ENCODE measurements at places on chromosomes 11 and 22.

DNA sequence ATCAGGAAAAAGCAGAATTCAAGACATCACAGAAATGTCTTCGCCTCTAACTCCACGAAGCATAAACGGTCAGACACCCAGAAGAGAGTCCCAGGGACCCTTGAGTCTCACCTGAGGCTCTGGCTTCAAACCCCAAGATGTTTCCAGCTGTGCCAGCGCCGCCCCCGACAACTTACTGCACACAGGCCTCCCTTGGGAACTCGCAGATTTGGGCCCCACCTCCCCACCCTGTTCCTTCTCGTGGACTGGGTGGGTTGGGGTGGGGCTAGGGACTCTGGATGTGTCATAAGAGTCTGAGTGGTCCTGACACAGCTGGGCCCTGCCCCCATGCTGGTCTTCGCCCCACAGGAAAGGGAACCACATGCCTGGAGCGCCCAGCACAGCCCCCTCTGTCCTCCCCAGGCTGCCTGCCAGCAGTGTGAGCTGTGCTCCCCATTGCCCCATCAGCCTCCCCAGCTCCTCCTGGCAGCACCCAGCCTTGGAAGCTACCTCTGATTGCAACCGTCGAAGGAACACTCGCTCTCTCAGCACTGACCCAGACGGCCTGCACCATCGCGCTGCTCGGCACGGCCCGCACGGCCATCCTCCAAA is 147.5 kb downstream of the CRYBB2 start:
- DNase-seq, result peak; percentile 17

GRCh38 chr22:35883031-35883620 is 145.5 kb downstream of the RBFOX2 start:
- DNase-seq, result peak; percentile 68

- DNase-seq, result peak; percentile 96
Observed at GRCh38 chr11:65903068-65903481, 2.9 kb upstream of the FOSL1 start.

DNA sequence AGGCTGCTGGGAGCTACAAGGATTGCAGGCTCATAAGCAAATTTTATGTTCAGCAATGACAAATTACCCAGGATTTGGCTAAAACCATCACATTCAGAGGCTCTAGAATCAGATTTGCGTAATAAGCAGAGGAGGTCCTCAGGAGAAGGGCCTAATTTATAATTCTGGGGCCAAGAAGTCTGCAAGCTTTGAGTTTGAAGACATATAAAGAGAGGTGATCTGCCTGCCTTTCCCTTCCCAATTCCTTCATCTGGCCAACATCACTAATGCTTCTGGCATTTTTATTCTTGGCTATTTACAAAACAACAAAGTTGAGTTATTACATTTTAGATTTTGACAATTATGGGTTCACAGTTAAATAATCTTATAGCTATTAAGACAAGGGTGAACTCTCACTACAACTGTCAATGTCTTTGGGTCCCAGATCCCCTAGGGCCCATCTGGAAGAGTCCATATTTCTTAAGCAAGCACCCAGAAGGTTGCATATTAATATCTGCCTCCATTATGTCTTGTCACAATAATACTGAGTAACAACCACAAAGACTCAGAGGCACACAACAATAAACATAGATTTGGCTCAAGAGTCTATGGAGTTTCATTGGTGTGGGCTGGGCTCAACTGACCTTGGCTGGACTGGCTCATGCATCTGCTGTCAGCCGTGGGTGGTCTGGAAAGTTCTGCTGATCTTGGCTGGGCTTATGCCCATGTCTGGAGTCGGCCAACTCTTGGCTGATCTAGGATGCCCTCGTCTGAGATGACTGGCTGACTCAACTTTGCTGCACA is 67.2 kb upstream of the CD82 start:
- DNase-seq, result no peak

DNA sequence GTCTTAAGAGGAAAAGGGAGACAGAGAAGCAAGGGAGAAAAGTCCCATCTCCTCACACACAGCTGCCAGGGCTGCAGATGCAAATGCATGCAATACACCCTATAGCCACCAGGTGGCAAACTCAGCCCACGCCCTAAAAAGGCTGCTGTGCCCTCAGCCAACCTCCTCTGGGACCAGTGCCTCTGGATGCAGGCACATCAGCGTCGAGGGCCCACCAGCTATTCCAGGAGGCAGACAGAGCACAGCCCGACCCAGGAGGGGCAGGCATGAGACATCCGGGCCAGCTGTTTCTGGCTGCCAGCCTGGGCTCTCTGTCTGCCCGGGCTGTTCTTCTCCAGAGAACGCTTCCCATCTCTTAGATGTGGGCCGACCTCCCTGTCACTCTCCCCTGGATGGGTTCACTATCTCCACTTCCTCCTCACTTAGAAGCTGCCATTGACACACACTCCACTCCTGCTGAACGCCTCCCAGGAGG is 39.7 kb downstream of the TPBGL start:
- DNase-seq, result peak; percentile 61

GRCh38 chr11:118881228-118881627 is 2.5 kb upstream of the CXCR5 start:
- peak; percentile 41 for DNase-seq

- DNase-seq, result no peak
Observed at GRCh38 chr11:8801121-8801520, 109.9 kb upstream of the AKIP1 start.

DNA sequence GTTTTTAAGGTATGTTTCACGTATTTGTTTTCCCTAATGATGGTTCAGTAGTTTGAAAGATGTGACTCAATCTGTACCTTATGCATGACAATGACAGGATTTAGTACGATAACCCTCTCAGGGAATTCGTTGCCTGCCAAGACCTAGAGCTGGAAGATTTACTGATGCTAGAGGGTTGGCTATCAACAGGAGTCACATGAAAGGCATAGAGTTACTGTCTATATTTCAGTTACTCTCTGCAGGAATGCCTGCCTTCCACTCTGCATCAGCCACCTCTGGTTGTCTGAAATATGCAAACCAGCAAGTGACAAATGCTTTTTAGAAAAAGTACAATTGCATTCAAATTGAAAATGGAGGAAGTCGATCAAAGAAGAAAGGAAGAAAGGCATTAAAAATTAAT is 276.3 kb upstream of the RAG2 start:
- DNase-seq, result no peak

GRCh38 chr11:131186629-131187101 is 183.8 kb upstream of the NTM start:
- DNase-seq, result peak; percentile 21

DNA sequence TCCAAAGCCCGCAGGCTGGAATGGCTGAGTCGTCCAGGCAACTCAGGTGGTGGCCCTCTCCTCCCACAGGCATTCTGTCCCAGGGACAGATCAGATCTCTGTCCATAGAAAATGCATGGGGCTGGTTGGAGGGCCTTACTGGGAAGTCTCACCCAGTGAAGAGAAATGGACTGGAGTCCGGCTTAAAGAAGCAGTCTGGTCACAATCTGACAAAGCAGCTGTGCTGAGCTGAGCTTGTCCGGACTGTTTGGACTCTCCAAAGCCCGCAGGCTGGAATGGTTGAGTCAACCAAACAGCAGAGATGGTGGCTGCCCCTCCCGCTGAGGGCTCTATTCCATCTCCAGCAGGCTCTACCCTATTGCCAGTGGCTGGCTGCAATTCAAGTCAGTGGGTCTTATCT is 14.4 kb upstream of the DEPDC7 start:
- DNase-seq, result no peak

GRCh38 chr11:109384873-109385272 is 37.1 kb upstream of the C11orf87 start:
- no peak for DNase-seq

DNA sequence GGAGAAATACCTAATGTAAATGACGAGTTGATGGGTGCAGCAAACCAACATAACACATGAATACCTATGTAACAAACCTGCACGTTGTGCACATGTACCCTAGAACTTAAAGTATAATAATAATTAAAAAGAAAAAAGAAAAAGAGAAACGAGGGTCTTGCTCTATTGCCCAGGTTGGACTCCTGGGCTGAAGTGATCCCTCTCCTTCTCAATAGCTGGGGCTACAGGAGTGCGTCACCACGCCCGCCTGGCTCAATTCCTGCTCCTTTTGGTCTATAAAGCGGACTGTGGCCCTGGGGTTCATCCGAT is 521 bp upstream of the PTS start:
- DNase-seq, result peak; percentile 64

- DNase-seq, result no peak
Observed at GRCh38 chr11:25066706-25067105, 569.9 kb downstream of the LUZP2 start.

DNA sequence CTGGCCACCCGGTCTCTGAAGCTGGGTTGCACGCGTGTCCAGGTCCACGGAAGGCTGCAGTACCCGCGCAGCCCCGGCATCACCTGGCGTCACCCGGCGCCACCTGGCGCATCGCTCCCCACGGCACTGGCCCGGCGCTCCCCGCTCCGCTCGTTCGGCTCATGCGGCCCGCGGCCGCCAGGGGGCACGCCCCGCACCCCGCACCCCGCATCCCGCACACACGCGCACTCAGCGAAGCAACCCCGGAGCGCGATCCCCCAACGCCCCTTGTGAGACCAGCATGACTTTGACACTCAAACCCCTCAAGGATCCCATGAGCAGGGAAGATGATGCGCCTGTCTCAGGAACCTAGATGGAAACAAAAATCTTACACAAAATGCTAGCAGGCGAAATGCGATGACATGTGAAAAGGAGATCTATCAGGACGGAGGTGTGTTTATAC is 11.9 kb downstream of the B3GNT6 start:
- peak; percentile 12 for DNase-seq

GRCh38 chr22:44543781-44544477 is 45.9 kb upstream of the RTL6 start:
- no peak for DNase-seq

DNA sequence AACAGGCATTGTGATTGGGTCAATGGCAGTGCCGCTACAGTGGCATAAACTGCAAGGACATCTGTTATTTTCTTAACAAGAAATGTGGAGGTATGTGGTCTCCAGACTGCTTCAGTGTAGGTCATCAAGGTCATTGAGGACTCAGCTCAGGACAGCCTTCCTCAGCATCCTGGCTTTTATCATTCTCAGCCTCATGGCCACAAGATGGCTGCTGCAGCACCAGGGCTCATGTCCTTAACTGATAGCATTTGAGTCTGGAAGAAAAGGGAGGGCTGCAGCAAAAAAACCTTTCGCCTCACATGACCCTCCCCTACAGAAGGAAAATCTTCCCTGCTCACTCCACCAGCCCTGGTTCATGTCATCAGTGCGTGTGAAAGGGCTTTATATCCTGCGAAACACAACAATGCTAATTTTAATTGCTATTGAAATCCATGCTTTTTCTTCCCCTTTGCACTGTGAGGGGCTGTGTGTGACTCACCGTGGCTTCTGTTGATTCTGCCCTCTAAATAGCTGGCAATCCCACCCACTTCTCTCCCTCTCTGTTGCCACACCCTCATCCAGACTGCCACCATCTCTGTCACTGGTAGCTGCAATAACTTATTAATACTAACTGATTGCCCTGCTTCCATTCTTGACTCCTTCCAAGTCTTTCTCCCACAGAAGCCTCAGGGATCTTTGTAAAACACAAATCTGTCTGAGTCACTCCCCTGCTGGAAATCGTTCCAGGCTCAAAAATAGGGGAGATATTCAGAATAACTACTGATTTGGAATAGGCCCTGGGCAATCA is 43.8 kb downstream of the CHRDL2 start:
- DNase-seq, result peak; percentile 46

DNA sequence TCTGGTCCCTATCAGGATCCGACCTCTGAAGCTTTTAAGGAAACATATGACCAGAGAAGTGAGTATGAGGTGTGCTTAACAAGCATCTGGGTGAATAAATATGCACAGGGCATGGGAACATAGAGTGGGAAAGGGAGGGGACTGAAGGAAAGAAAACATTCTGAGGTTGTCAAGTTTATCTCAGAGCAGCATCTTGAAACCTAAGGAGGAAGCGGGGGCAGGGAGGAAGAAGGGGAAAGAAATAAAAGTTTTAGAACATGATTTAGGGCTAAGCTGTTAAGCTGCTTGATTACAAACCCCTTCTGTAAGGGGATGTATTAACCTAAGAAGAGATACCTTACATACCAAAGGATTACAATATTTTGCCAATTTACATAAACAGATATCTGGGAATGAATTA is 24.0 kb upstream of the SC5D start:
- no peak for DNase-seq

DNA sequence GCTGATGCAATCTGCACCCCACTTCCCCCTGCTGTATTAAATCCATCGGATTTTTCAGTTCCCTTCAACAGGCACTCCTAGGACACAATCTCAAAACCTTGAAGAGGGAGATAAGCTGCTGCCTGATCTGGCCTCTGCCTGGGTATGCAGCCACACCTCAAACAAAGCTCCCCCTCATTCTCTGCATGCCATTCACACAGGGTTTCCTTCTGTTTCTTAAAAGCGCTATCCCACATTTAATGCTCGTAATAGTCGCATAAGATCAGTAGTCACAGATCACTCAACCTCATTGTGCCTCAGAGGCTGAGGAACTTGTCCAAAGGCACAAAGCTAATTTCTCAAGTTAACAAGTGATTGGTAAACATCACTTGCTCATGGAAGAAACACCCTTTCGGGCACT is 34.0 kb downstream of the UQCR10 start:
- no peak for DNase-seq

GRCh38 chr11:13717331-13717730 is 48.9 kb downstream of the FAR1 start:
- DNase-seq, result peak; percentile 53

DNA sequence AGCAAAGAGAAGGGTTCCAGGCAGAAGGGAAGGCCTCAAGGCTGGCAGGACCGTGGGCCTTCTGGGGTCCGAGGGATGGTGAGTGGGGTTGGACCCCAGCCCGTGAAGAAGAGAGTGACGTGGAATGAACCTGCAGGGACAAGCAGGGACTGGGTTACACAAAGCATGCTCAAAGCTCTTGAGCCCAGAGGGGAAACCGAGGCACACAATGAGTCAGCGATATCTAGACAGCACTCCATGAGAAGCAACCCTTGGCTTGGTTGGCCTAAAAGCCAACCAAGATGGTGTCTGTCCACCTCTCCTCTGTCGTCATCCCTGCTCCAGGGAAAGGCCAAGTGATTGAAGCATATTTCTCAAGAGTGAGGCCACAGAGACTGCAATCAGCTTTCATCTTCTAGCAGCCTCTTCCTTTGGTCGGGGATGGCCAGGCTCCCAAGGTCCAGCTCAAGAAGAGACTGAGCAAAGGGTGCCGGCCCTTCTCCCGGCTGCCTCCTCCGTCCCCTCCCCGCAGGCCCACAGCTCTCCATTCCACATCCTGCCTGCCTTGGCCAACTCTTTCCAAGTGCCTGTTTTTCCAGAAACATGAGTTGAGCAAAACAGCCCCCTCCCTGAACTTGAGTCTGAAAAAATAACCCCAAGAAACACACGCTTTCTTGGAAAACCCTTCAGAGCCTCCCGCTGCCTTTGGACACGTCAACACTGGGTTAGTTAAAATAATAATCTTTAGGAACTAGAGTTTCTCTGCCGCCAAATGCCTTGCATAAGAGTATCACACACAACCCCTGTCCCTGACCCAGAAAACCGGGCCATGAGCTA is 556.6 kb downstream of the MIAT start:
- peak; percentile 87 for DNase-seq

- no peak for DNase-seq
Observed at GRCh38 chr22:22866381-22867111, 21.1 kb upstream of the IGLL5 start.

- DNase-seq, result no peak
Observed at GRCh38 chr11:134583397-134583990, 171.5 kb upstream of the B3GAT1 start.

Data from fibroblast of skin of right biceps (primary cell).